ENCODE measurements at places on chromosomes 11 and 22.

- DNase-seq: no peak
Measured at GRCh38 chr11:72950685-72951084, 136.5 kb downstream of the ATG16L2 start.

GRCh38 chr11:81421251-81421860 lies 1312.3 kb downstream of the FAM181B start:
- DNase-seq: no peak

- no peak for DNase-seq
Measured at GRCh38 chr11:85746670-85747069, 60.7 kb upstream of the CCDC89 start.

- no peak for DNase-seq
Measured at GRCh38 chr11:33652930-33653329, 47.7 kb downstream of the C11orf91 start.

GRCh38 chr22:20654343-20655208 lies 119.3 kb upstream of the SERPIND1 start:
- no peak for DNase-seq
